ENCODE measurements at places on chromosomes 1 and 21.
A peak's percentile ranks its signal among the peaks of the same experiment; 100 is the strongest.

GRCh38 chr1:68120136-68120791, 69.8 kb upstream of the DIRAS3 start:
- no peak for DNase-seq

GRCh38 chr1:153429266-153430165, 13.2 kb downstream of the S100A7A start:
- DNase-seq: peak; percentile 53

DNA sequence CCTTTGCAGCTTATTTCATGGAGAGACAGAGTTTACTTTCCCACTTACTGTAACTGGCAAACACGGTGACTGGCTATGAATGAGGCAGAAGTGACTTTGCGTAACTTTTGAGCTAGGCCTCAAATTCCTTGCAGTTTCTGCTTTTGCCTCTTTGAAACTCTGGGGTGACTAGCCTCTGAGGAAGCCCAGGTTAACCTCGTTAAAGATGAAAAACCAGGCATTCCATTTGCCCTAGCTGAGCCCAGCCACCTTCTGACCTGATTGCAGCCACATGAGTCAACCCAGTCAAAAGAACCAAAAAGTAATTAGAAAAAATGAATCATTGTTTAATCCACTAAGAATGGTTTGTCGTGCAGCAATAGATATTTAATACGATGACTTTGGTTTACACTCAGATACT, 20.4 kb downstream of the PRMT6 start:
- DNase-seq: no peak

DNA sequence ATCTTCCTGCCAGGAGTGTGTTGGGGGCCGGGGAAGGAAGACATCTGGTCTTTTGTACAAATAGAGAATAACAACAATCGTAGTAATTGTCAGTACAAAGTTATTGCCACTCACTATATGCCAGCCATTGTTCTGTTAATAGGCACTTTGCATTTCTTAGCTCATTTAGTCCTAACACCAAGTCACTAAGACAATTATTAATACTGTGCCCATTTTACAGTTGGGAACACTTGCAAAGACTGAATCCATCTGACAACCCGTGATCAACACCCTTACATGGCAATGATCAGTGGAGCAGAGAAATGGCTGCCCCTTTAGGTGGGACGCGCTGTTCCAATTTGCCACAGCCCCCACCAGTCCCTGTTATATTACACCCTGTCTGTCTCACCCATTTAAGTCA, 33.3 kb downstream of the FBXO2 start:
- DNase-seq: no peak

DNA sequence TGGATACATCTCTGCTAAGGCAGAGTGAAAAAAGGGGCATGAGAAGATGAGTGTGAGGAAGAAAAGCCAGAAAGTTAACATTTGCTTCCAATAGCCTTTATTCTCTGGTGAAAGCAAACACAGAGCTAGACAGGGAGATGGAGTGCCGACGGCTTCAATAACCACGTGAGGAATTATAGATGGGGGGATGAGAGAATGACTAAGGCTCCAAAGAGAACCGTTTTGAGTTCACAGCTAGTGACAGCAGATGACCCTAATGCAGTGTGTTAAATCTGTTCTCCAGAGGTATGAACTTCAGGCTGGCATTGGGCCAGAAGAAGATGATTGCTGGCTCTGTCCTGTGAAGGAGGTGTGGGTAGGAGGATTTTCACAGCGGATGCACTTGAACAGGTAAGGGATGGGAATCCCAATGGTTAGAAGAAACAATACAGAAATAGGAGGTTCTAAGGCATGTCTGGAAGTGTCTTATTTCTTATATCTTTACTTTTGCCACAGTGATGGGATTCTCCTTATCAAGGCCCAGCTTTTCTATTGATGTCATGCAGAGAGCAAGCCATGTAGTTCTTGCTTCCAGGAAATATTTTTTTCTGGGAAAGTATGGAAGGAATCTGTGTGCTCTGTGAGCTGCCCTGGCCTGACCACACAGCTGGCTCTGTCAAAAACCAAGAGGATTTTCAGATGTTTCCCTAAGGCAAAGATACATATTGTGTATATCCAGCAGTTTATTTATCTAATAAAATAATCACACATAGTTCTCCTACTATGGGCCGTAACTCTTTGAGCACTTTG, 573.8 kb downstream of the LTN1 start:
- no peak for DNase-seq

- DNase-seq: no peak
Measured at GRCh38 chr1:152543820-152544219, 22.8 kb downstream of the LCE3E start.

DNA sequence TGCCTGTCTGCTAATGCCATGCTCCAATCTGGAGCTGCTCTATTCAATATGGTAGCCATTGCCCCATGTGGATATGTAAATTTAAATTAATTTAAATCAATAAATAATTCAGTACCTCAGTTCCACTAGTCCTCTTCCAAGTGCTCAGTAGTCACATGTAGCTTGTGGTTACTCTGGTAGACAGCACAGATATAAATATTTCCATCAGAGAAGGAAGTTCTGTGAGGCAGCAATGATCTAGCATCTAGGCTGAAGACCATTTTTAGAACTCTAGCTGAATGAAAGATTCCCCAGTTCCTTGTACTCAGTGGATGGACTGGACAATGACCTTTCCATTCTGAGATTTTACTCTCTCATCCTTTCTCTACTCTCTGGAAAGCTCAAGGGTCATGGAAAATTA, 25.8 kb upstream of the CAPZB start:
- DNase-seq: no peak

GRCh38 chr1:2496087-2496622, 20.1 kb downstream of the PLCH2 start:
- no peak for DNase-seq

DNA sequence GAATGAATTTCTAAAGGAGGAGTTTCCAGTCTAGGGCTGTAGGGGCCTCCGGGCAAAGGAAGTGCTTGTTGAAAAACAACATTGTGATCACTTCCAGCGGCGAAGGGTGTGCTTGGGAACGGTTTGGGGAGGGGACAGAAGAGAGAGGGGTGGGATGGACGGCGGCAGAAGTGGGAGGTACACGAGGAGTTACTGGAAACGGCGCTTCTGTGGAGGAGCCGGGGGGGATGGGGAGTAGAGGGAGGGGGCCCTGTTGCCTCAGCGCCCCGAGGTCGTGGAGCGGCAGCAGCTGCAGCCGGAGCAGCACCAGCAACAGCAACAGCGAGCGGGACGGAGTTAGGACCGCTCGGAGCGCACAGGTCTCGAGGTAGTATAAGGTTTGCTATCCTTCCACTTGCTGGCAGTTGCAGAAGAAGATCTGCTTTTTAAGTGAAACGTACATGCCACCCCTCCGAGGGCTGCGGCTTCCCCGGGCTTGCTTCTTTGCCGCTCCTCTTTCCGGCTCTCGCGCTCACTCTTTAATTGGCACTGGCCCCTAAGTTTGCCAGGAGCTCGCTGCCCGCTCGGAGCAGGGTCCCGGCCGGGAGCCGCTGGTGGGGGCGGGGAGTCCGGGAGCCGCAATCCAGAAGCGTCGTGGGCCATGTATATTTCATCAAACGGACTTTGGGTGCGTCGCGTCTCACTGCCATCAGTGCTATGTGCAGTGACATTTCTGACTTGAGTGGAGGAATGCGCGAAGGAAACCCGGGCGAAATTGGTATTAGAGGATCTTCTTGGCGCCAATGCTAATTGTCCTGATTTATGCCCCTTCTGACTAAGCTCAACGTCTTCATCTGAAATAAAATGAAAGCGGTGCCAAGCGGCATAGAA, 771 bp upstream of the NTNG1 start:
- no peak for DNase-seq

DNA sequence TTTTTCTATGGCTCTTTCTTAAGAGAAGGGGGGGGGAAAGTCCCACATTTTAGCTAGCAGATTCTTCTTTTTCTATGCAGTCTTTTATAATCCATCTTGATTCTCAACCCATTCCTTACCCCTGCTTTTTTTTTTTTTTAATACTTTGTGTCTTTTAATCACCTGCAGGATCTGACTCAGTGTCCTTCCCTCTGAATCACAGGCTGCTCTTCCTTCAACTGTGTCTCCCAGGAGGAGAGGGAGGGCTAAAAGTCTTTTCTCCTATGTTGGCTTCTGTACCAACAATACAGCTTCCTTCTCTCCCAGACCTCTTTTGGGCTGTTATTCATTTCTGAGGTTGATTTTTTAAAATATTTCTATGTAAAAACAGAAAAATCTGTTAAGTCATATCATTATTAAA, 686.2 kb downstream of the ADGRL2 start:
- DNase-seq: no peak

DNA sequence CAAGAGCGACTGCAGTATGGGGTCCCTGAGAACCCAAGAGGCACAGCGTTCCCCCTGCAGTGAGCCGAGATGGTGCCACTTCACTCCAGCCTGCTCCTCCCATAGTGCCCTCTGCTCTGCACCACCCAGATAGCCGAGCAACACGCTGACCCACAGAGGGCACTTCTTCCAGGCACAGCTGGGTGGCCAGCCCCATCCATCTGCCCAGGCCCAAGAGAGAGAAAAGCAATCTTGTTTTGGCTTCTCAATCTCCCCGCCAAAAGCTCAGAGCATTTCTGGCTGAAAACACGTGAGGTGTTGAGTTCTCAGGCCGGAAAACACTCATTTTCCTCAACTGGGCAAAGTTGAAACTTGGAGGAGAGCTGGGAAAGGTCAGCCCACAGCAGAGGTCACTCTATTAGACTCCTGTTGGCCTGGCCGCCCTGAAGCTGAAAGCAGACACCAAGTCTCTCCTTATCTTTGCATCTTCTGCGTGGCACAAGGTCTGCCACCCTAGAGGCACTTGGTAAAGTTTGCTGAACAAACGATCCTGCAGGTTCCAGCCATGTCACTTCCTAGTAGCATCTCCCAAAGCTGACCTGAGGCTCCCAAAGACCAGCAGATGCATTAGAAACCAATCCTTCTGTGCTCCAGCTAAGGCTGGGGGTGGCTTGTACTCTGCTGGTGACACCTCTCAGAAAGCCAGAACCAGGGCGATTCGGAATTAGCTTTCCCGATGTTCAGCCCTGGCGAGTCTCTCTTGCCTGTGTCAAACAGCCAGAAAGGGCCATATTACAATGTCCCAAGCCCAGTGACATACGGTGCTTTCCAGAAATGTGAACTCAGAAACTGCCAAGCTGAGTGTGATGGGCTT, 10.9 kb downstream of the CAPN9 start:
- no peak for DNase-seq

- DNase-seq: no peak
Measured at GRCh38 chr1:40898431-40898901, 36.3 kb upstream of the CITED4 start.

DNA sequence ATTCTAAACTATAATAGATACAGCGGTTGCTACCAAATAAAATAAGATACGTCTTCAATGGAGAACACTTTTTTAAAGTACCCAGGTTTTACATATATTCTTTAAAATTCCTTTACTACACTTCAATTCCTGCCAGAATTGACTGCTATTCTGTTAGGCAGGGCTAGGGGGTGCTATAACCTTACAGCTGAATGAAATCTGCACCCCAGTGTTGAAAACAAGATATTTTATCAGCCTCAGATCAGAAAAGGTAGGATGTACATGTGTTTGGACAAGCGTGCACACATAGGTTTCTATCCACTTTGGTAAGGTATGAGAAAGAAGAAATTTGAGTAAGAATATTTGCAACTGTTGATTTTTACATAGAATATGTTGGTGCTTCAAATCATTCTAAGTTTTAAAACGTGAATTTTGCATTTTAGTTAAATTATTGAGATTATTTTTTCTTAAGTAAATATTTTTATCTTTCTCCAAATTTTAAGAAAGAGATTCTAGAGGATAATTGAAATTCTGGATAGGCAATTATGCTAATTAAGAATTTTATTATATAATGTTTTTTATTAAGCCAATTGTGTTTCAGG, 490.8 kb upstream of the ADGRL4 start:
- DNase-seq: no peak

- DNase-seq: no peak
Measured at GRCh38 chr1:204714194-204714860, 28.8 kb upstream of the LRRN2 start.

GRCh38 chr21:44939532-44940115, at the start of gene SLX9:
TSS of gene SLX9 (plus strand) at chr21:44940029. CDS start at chr21:44940058, 29 bp downstream.
- peak; percentile 85 for DNase-seq

Measured in cardiac septum (tissue), 1 donor.